ENCODE measurements at places on chromosomes 4 and X. TPM values are rescaled to one million over a fixed set of nuclear protein-coding genes. Genes with fewer than 3 reads are reported as not detected.

MED28 gene
- 20.1 TPM for total RNA-seq

ARAP2 gene
- 3.9 TPM for total RNA-seq

KLHL34 gene
- not detected for total RNA-seq

SOX3 gene
- total RNA-seq: 0.32 TPM

- no peak overlapping the region for H3K4me3 ChIP-seq
- DNase-seq: peak; percentile 46
- H3K36me3 ChIP-seq: peaks cover 37% of the 10 kb centered on the region
- peaks cover 7% of the 10 kb centered on the region for H3K4me1 ChIP-seq
Measured at GRCh38 chr4:88054901-88055300, 47.5 kb downstream of the PKD2 start.

DNA sequence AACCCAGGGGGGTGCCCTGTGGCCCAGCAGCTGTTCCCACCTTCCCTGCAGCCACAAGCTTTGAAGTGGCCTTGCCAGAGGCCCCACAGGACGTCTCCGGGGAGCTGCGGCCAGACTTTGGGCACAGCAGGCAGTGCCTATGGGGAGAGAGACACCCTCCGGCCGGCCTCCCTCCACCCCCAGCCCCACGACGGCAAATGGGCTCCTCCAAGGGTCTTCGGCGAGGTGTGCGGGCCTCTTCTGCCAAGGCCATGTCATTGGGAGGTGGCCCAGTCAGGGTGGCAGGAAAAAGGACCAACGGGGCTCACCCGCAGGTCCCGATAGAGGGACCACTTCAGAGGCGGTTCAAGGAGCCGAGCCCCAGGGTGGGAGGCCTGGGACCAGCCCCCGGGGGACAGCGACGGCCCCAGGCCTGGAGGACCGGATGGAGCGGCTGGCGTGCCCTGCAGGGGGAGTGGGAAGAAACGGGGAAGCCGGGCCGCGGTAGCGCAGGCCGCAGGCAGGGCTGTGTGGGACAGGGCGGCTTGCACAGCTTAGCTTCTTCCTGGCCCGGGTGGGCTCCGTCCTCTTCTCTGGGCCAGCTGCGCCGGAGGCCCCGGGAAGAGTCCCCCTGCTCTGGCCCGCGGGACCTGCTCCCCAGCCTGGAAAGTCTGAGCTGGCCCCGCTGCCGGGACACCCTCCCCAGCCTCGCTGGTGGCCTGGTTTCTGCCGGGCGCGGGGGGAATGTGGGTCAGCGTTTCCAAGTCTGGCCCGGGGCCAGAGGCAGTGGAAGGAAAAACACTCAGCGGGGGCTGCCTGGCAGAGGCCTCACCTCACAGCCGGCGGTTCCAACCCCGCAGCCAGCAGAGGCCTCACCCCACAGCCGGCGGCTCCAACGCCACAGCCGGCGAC lies 21.9 kb upstream of the SPON2 start:
- H3K27ac ChIP-seq: no peak overlapping the region
- no peak for DNase-seq
- no peaks in the 10 kb centered on the region for H3K4me1 ChIP-seq
- H3K27me3 ChIP-seq: no peaks in the 10 kb centered on the region

DNA sequence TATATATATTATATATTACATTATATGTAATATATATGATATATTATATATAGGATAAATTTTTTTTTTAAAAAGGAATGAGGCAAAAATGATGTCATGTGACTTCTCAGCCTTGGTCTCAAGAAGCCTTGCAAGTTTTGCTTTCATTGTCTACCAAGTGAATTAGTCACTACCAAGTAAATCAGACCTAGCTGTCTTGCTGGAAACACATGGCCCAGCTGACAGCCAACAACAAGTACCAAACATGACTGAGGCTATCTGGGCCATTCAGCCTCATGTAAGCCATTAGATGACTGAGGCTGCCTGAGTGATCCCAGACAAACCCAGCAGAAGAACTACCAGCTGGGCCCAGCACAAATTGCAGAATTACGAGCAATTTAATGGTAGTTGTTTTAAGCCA lies 44.9 kb downstream of the HAND2 start:
- no peak overlapping the region for H3K4me3 ChIP-seq
- DNase-seq: no peak
- no peak overlapping the region for H3K27ac ChIP-seq

GRCh38 chrX:6021316-6022091 lies 207.2 kb downstream of the NLGN4X start:
- H3K27me3 ChIP-seq: no peaks in the 10 kb centered on the region
- H3K4me3 ChIP-seq: no peak overlapping the region
- no peaks in the 10 kb centered on the region for H3K4me1 ChIP-seq
- H3K27ac ChIP-seq: no peak overlapping the region
- peak; percentile 66 for DNase-seq
